ENCODE measurements at places on chromosomes 2 and 18.
A peak's percentile ranks its signal among the peaks of the same experiment; 100 is the strongest.

- no peak for DNase-seq
Measured at GRCh38 chr2:133602538-133602937, 34.3 kb upstream of the NCKAP5 start.

DNA sequence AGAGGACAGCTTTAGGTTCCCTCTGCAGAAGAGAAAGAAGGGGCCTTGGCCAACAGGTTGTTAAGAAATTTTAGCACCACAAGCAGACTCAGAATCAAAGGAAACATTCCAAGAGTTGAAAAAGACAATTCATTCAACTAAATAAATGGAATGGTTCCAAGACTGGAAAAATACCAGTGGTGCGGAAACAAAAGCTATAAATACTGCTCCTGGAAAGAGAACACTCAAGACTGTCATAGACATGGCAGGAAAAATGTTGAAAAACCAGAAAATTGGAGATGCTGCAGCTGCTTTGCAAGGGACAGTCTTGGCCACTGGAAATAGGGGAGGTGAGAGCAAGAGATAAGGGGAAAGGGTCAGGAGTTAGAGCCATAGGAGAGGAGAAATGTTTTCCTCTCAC lies 312.7 kb upstream of the CYRIA start:
- no peak for DNase-seq

- DNase-seq, result no peak
Measured at GRCh38 chr2:233977296-233977837, 60.2 kb downstream of the TRPM8 start.

DNA sequence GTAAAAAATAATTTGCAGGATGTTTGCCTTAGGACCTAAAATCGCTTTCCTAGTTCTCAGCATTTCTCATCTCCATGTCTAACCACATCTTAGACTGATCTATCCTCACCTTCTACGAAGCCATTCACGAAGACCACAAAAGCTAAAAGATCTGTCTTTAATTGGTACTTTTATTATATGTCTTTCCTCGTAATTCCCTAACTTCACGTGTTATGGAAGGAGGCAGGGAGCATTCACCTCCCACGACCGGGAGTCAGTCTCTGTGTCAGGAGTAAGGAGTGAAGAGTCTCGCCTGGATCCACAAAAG lies 1.6 kb downstream of the DLGAP1 start:
- DNase-seq, result peak; percentile 14

GRCh38 chr18:44588508-44588907 lies 92.2 kb upstream of the SETBP1 start:
- no peak for DNase-seq

DNA sequence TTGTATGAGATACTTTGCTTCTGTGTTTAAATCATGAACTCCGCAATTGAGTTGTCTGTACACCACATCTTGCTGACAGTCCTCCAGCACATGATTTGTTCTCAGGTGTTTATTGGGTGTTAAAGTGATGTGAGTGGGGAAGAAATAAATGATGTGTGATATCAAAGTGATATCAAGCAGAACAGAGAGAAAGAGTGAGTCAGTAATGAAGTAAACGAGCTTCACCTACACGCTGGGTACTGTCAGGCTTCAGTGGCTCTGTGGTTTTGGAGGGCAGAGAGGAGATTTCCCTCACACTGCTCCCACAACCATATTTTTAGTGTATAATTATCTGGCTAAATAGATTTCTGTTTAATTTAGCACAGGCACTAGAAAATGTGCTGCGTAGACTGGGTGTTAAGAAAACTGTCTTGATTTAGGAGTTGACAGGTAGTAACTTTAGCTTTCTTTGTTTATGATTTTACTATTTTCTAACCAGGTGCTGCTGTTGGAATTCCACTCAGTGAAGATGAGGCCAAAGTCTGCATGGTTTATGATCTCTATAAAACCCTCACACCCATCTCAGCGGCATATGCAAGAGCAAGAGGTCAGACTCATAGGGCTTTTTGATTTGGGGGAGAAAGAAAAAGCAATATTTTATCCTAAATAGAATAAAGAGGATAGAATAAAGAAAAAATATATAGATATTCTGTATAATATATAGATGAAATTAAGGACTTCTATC lies 21.2 kb downstream of the ATIC start:
- DNase-seq, result no peak

DNA sequence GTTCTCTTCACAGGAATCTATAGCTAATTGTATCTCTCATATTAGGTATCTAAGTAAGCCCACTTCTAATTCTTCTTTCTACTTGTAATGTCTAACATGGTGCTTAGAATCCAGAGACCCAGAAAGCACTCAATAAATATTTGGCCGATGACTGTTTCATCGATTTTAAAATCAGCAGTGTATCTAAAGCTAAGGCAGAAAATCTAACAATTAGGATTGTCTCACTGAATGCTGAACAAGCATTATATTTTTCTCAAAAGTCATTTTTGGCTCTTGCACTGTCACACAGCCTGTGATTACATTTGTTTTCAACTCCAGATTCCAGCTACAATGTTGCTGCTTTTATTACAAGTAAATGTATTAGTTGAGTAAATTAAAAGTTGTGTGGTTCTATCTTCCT lies 20.3 kb downstream of the COL5A2 start:
- DNase-seq, result no peak

- DNase-seq, result no peak
Measured at GRCh38 chr2:63581298-63581961, 6.8 kb downstream of the WDPCP start.

GRCh38 chr2:161166538-161167409 lies 6.5 kb downstream of the TANK start:
- peak; percentile 68 for DNase-seq

GRCh38 chr18:31511098-31511497 lies 13.1 kb downstream of the DSG2 start:
- DNase-seq, result no peak

DNA sequence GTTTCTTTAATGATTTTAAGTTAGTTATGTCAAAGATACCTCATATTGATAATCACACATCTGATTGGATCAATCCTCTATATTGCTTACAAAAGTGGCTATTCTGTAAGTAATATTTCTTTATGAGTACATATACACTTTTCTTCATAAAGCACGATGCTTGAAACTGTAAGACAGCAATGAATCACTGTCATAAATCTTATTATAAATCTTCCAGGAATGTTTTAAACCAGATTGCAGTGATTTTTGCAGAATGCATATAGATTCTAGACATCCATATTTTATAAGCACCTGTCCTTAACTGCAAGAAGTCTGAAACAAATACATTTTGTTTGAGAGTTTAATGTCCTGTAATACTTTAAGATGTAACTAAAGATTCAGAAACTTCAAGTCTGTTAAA lies 367.0 kb upstream of the FANCL start:
- no peak for DNase-seq

- no peak for DNase-seq
Measured at GRCh38 chr18:79133724-79134123, 64.5 kb downstream of the ATP9B start.

DNA sequence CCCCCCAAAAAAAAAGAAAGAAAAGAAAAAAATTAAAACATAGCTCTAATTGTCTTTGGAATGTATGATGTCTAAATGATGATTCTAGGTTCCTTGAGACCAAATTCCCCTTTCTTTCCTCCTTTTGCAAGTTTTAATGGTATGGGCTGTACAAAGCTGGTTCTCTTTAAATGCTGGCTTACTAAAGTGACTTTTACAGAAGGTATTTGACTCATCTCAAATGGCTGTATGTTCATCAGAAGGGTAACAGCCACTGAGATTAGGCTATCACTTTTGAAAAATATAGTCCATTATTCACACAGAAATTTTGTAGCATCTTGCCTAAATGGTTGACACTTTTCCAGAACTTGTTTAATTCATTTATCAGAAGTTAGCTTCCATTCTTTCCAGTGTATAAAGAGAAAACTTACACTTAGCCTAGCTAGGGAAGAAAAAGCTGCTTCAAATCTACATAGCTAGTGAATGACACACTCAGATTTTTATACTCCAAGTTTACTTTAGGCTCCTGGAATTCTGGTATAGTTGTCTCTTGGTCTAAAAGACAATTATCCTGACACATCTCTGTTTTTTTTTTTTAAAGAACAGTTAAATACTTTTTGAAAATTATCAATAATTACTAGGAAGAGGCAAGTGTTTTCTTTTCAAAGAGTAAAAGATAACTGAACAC lies 622.6 kb downstream of the LRP1B start:
- DNase-seq, result no peak

GRCh38 chr18:48724442-48724841 lies 185.6 kb downstream of the CTIF start:
- no peak for DNase-seq

DNA sequence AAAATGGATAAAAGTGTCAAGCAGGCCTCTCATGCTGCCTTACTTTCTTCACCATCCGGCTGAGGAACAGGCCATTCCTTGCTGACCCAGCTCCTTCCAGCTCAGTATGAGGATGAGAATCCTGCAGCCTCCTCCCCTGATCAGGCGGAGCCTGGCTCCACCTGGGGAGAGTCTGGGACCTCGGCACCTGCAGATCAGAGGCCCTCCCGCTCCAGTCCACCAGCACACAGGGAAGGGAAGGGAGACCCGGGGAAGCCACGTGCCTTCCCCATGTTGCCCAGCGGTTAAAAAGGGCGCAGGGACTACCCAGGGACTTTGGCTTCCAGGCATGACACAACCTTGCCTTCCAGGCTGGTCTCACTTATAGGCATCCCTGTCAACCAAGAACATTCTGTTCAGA lies 172.0 kb downstream of the NDUFA10 start:
- DNase-seq, result no peak

GRCh38 chr2:54897420-54898310 lies 152.6 kb downstream of the RTN4 start:
- no peak for DNase-seq

GRCh38 chr2:140804700-140805260 lies 1326.0 kb downstream of the LRP1B start:
- DNase-seq, result no peak

GRCh38 chr2:217834057-217834620 lies 168.7 kb downstream of the TNS1 start:
- no peak for DNase-seq

- DNase-seq, result no peak
Measured at GRCh38 chr2:71620851-71621251, 167.5 kb downstream of the DYSF start.

DNA sequence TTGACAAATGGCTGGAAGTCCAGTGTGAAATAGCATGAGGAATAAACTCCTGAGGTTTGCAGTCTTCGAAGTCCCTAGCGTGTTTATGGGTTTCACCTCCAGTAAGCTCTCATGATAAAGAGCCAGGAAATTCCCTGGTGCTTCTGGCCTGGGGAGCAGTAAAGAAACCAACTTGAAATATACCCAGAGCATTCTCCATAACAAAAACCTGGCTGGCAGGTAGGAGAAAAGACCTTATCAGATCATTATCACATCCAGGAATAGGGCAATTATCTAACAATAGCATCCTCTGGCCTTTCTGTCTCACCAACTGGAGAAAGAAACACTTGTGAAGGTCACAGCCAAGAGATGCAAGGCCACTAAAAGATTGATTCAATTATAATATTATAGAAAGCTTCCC lies 513.6 kb upstream of the LRRTM4 start:
- no peak for DNase-seq

- DNase-seq, result no peak
Measured at GRCh38 chr2:184351126-184351525, 247.2 kb upstream of the ZNF804A start.

GRCh38 chr18:30387401-30387800 lies 655.1 kb downstream of the DSC3 start:
- no peak for DNase-seq

DNA sequence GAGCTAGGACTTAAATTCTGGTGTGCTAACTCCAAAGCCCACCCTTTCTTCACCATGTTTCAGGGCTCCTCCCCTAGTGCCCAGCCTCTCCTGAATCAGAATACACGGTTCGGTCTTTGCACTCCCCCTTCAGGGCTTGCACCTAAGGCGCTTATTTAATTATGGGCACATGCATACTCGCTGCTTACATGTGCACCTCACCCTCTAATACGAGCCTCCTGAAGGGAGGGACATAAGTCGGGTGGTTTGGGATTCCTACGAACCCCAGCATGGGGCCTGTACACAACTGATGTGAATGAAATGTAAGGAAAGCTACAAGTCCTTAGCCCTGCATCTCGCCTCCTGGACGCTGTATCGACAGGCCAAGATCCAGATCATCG lies 435 bp downstream of the IFT172 start:
- no peak for DNase-seq

DNA sequence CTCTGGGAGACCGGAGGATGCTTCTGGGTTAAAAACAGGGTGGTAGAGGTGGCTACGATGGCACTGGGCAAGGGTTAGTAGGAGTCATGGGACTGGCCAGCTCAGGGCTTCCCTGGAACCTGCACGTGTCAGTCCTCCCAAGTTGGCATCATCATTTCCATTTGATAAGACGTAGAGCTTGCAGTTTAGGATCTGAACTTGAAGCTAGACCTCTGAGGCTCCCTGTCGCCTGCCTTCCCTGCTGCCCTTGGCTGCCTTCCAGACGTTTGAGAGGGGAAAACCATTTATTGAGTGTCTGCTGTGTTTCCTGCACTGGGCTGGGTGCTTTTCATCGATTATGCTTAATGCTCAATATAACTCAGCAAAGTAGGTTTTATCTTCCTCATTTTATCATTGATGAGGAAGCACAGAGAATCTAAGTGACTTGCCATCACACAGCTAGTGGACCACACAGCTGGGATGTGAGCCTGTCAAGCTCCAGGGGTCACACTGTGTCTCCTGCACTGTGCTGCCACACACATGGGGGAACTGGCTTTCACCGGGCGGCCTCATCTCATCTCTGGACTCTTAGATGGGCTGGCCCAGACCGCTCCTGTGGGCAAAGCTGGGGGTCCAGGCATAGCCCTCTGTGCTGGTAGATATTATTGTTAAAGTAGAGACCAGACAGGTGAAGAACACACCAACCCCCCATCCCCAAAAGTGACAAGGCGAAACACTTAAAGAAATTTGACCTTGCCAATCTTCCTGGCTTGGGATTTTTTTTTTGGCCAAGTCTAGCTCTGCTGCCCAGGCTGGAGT lies 7.8 kb downstream of the NT5DC4 start:
- no peak for DNase-seq

GRCh38 chr2:145305889-145306288 lies 786.0 kb upstream of the ZEB2 start:
- DNase-seq, result no peak

DNA sequence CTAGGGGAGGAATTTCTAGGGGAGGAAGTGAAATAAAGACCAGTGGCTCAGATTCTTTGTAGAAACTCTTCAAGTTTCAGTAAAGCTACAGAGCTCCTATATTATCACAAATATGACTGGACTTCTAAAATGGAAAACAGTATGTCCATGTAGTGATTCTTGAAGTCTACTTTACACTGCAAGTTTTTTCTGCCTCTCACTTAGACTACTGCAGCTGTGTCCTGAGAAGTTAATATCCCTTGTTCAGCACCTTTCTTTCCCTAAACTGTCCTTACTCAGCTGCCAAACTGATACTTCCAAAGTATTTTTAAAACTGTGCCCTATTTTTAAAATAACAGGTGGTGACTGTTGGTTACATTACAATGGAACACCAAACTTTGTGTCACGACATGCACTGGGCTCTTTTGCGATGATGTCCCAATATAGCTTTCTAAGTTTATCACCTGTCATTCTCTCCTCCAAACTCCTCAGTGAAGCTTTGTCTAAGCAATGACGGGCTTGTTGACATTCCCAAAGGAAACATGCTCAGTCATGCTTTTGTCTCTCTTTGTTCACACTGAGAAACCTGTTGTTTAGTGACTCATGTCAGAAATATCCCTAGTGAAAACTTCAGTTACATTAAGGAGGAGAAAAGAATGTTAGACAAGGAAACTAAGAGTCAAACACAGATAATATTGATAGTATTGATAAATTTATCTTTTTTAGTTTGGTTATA lies 341.1 kb downstream of the ARL6IP6 start:
- DNase-seq, result no peak

GRCh38 chr2:54593249-54593648 lies 130.2 kb upstream of the EML6 start:
- no peak for DNase-seq

- peak; percentile 81 for DNase-seq
Measured at GRCh38 chr18:50559752-50560680, at the start of gene MAPK4. TSS of gene MAPK4 (plus strand) at chr18:50560087. CDS start at chr18:50663959, 103,872 bp downstream.

All from GM20000 (cell line).